ENCODE measurements at places on chromosomes 3 and 15. TPM values are rescaled to one million over a fixed set of nuclear protein-coding genes. Genes with fewer than 3 reads are reported as not detected.

DNA sequence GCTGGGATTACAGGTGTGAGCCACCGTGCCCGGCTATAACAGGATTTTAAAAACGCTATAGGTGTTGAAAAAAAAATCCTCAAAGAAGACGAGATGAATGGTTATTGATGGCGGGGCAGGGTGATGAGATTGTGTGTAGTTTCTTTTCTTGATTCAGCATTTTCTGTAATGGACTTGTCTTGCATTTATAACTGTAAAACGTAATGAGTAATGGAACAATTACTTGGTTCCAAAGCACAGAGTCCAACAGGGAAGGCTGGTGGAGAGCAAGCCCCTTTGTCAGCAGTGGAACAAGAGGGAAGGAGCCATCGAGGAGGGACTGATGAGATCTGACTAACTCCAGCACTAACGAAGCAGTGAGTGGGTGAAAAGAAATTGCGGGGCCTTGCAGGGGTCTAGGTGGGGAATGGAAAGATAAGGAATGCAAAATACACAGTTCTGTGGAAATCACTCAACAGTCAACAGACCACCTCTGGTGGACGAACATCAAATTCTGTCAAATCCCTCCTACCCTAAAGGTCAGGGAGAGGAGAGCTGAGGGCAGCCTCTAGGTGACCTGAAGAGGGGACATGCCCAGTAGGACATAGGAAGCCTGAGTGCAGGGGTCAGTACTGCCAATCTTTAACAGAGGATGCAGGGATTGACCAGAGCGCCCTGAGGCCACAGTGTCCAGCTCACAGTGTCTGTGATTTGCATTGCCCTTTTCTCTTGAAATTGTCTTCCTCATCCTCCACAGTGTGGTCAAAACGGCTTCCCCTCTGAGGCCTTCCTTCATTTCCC lies 23.1 kb upstream of the CDCP1 start:
- H3K4me3 ChIP-seq = no peak overlapping the region
- no peaks in the 10 kb centered on the region for H3K27me3 ChIP-seq
- peaks cover 18% of the 10 kb centered on the region for H3K4me1 ChIP-seq
- H3K27ac ChIP-seq = no peak overlapping the region

DNA sequence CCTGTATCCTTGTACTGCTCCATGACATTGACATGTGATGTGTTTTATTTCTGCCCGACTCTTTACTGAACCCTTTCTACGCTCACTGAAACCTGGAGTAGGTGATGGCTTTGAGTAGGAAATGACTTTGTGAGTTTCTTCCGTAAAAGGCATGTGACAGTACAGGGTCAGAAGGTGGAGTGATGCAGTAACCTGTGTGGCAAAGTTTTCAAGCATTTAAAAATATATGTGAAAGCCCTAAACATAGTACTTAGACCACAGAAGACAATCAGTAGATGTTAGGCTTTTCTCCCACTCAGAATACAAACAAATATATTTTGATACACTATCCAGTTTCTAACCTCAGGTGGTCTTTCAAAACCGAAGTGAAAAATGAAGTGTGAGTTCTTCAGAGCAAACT lies 31.3 kb upstream of the SACM1L start:
- H3K27ac ChIP-seq = no peak overlapping the region
- peaks cover 54% of the 10 kb centered on the region for H3K4me1 ChIP-seq
- H3K27me3 ChIP-seq = no peaks in the 10 kb centered on the region
- peaks cover 10% of the 10 kb centered on the region for H3K36me3 ChIP-seq
- H3K4me3 ChIP-seq = no peak overlapping the region

DNA sequence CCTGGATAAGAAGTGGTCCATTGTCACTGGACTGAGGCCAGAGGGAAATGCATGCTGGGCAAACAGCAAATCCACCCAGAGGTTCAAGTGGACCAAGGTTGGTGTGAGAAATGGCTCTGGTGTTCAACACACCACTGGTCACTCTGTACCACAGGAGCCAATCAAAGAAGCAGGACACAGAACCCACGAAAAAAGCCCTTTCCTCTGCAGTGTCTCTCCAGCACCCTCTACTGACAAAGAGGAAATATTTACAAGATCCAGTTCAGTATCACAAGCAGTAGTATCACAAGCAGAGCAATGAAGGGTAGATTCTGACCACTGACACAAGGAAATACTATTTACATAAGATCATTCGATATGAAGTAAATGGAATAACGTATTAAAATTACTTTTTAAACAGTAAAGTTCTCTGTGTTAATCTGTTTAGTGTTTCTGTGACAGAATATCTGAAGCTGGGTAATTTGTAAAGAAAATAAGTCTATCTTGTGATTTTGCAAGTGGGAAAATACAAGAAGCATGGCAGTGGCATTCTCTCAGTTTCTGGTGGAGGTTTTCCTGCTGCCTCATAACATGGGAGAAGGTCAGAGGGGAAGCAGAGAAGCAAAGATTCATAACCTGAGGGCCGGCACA lies 390.7 kb downstream of the EFHB start:
- no peaks in the 10 kb centered on the region for H3K36me3 ChIP-seq
- H3K27me3 ChIP-seq = no peaks in the 10 kb centered on the region
- H3K4me3 ChIP-seq = no peak overlapping the region
- no peak for DNase-seq
- no peak overlapping the region for H3K27ac ChIP-seq

DNA sequence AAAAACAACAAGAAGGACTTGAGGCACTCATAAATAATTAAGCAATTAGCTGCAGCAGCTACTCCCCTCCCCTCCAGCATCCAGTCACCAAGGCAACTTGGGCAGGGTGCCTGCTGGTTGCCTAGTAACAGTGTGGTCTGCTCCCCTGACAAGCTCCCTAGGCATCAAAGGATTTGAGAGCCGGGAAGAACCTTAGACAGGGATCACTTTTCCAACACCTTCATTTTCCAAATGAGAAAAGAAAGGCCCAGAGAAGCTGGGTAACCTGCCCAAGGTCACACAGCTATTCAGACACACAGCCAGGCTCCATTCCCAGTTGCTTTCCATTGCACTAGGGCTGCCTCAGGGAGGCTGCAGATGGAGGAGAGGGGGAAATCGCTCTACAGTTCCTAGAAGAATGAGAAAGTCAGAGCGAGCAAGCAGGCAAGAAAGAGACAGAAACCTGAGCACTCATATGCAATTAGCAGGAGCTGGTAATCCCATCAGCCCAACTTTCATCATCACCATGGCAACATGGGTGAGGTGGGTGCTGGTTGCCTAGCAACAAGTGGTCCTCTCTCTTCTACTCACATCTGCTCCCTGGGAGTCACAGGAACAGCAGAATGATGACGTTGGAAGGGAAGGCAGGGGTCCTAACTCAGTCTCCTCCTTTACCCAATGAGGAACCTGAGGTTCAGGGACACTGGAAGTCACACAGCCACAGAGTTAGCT lies 3.6 kb upstream of the EIF4E3 start:
- no peaks in the 10 kb centered on the region for H3K36me3 ChIP-seq
- H3K4me3 ChIP-seq = no peak overlapping the region
- DNase-seq = no peak
- no peak overlapping the region for H3K27ac ChIP-seq

GOLGA6L9 gene
- 6.0 TPM for total RNA-seq

CCR5 gene
- total RNA-seq = 5.3 TPM

- H3K27me3 ChIP-seq = no peaks in the 10 kb centered on the region
- H3K27ac ChIP-seq = no peak overlapping the region
- H3K4me3 ChIP-seq = no peak overlapping the region
- no peak for DNase-seq
- H3K36me3 ChIP-seq = no peaks in the 10 kb centered on the region
These were observed 105.4 kb upstream of the TNIK start for GRCh38 chr3:171565481-171566058.

DNA sequence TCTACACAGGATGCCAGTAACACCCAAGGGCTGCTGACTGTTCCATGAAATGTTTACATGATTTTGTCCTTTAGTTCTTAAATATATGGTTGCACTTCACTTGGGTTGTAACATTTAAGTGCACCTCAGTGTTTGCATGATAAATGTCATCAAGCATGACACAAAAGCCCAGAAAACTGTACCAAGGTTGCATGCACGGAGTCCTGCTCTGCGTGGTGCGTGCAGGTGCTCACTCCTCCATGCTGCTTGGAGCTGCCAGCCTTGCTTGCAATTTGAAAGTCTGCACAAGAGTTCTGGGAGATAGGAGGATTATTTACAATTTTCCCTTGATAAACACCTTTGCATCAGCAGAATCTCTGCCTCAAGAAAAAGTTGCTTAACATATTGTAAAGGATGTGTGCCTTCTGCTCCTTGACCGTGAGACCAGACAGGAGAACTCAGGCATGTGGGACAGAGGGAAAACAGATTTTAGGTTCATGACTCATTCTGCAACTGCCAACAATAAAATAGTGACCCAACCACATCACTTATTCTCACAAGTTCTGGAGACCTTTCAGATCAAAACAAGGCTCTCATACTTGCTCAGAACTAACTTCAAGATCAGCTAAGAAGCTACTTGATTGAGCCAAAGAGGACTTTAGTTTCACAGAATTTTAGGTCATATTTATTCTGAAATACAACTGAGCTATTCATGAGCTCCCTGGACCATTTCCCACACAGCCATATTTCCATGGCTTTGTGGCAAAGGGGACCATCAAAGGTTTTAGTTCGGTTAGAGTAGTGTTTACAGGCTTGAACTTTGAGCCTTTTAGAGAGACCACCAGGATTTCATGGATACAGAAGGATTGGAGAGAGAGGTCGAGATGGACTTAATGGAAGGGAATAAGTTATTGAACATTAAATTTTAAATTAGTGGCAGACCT lies 128.4 kb upstream of the ZBED2 start:
- H3K27me3 ChIP-seq = no peaks in the 10 kb centered on the region
- H3K4me3 ChIP-seq = no peak overlapping the region
- no peak overlapping the region for H3K27ac ChIP-seq
- DNase-seq = no peak
- no peaks in the 10 kb centered on the region for H3K36me3 ChIP-seq
- H3K4me1 ChIP-seq = no peaks in the 10 kb centered on the region

CLDN11 gene
- 22.4 TPM for total RNA-seq

DNA sequence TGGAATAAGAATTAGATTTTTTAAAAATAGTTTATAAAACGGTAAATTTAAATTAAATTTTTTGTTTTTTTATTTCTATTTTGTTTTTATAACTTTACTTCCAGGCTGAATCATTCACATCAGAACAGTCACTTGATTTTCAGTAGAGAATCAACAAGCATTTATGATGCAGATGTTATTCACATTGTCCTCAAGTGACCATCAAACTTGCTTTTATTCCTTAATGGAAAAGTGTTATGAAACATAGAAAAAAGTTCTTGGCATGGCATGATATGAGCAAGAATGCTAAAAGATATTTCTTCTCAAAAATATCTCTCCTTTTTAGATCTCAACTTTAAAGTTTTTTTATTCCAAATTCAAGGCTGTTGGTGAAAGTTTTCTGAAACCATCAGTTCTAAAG lies 70.9 kb upstream of the TGFBR2 start:
- H3K27me3 ChIP-seq = no peaks in the 10 kb centered on the region
- no peaks in the 10 kb centered on the region for H3K4me1 ChIP-seq
- no peak for DNase-seq
- H3K36me3 ChIP-seq = no peaks in the 10 kb centered on the region
- H3K4me3 ChIP-seq = no peak overlapping the region
- H3K27ac ChIP-seq = no peak overlapping the region

DNA sequence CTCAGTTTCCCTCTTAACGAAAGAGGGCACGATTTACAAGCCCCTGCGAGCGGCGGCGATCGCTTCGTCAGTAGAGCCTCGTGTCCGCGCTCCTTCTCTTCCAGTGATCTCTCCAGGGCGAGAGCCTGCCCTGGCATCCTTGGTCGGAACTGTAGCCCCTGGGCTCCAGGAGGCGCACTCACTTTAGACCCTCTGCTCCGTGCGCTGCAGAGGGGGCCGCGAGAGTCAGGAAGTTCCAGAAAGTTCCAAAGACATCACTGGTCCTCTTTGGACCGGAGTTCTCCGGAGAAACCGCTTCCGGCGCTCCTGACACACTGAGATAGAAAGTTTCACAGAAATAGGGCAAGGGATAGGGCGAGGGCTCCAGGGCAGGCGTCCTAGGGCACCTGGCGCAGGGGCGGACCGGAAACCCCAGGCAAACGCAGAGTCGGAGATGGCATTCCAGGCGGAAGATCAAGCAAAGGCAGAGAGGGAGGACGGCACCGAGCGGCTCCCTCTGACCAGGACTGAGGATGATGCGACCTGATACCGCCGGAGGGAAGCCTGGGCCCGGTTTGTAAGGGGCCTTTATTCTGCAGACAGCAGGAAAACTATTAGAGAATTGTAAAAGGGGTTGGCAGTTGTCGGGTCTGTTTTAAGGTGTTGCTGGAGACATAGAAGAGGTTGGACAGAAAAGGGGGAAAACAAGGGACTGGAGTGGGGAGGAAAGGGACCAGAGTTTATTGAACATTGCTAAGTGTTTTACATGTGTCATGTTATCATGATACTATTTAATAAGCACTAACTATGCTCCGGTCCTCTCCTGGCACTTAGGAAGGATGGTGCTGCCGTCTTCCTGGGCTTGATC lies 1.3 kb upstream of the CPEB1 start:
- no peak for DNase-seq
- peaks cover 22% of the 10 kb centered on the region for H3K4me1 ChIP-seq
- H3K27me3 ChIP-seq = peaks cover 49% of the 10 kb centered on the region
- peak overlapping the region; percentile 59 for H3K4me3 ChIP-seq

DNA sequence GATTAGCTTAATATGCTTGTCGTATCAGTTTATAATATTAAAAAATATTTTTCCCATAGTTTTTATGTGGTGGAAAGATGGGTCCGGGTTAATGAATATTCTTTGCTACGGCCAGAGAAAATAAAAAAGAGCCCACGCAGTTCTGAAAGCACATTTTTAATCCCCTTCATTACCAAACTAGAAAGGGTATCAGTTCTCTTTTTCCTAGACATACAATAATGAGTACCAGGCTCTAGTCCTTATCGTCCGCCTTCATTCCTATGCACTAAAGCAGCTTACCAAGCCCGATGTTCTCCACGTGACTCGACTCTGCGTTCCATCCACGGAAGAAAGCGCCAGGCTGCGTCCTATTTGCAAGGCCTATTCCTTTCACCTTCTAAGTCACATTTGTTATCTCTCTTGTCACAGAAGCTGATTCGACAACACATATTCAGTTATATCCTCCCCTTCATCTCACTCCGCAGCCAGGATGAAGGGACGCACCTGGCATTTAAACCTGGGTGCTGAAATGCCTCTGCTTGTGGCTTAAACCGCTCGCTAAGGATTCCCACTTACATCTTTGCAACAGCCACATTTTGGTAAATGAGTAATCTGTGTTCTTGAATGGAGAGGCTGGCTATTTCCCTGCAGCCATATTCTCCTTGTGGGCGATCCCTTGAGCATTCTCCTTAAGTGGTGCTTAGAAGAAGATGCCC lies 257.0 kb downstream of the CD47 start:
- no peak for DNase-seq
- H3K27me3 ChIP-seq = no peaks in the 10 kb centered on the region
- no peaks in the 10 kb centered on the region for H3K36me3 ChIP-seq
- H3K4me1 ChIP-seq = no peaks in the 10 kb centered on the region

- H3K4me3 ChIP-seq = peak overlapping the region; percentile 45
- H3K4me1 ChIP-seq = peaks cover 26% of the 10 kb centered on the region
- peaks cover 69% of the 10 kb centered on the region for H3K27me3 ChIP-seq
- no peak overlapping the region for H3K27ac ChIP-seq
These were observed 5.2 kb downstream of the WNT5A start for GRCh38 chr3:55481744-55482495.

DUOXA2 gene
- not detected for total RNA-seq

Measured in lower lobe of right lung (tissue), 2 donors.